Activated CD8-positive, alpha-beta memory T cell treated with anti-CD3 and anti-CD28 coated beads for 1 hour (primary cell): ENCODE measurements at places on chromosomes 16 and 17.

- DNase-seq: no peak
These were observed 26.3 kb downstream of the COX10 start for GRCh38 chr17:14095631-14096030.

DNA sequence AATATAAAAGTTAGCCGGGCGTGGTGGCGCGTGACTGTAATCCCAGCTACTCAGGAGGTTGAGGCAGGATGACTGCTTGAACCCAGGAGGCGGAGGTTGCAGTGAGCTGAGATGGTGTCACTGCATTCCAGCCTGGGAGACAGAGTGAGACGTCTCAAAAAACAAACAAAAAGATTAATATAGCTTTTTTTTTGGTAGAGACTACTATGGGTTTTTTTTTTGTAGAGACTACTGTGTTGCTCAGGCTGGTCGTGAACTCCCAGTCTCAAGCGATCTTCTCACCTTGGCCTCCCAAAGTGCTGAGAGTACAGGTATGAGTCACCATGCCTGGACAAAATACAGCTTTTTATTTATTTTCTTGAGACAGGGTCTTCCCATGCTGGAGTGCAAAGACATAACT is 20.2 kb downstream of the ZNRF1 start:
- DNase-seq: no peak

- no peak for DNase-seq
These were observed 6.7 kb upstream of the BCAR1 start for GRCh38 chr16:75257886-75258806.

DNA sequence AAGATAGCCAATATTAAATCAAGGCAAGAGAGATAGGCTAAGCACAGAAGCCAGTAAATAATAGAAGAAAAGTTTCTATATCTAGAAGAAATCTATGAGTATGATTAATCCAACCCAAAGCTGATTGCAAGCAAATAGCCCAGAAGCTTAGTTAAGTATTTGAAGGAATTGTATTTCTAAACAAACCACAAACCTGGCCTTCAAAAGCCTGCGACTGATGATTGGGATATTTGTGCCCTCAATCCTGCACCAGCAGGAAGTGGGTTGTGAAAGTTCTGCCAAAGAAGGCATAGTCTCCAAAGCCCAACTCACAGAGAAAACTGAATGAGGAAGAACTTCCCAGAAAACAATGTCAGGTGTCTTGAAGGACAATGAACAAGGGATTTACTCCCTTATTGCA is 114.5 kb upstream of the C17orf78 start:
- no peak for DNase-seq

GRCh38 chr16:58048494-58049231 is 23.1 kb downstream of the MMP15 start:
- DNase-seq: no peak
